Activated CD4-positive, CD25-positive, alpha-beta regulatory T cell treated with anti-CD3 and anti-CD28 coated beads, Interleukin-2, amount 50 U/mL, for 24 hours (primary cell): ENCODE measurements at places on chromosomes 1 and 21.

- ATAC-seq: no peak
Measured at GRCh38 chr1:159091180-159091560, 14.6 kb upstream of the AIM2 start.

- ATAC-seq: no peak
Measured at GRCh38 chr1:151611288-151611790, 511 bp upstream of the SNX27 start.

DNA sequence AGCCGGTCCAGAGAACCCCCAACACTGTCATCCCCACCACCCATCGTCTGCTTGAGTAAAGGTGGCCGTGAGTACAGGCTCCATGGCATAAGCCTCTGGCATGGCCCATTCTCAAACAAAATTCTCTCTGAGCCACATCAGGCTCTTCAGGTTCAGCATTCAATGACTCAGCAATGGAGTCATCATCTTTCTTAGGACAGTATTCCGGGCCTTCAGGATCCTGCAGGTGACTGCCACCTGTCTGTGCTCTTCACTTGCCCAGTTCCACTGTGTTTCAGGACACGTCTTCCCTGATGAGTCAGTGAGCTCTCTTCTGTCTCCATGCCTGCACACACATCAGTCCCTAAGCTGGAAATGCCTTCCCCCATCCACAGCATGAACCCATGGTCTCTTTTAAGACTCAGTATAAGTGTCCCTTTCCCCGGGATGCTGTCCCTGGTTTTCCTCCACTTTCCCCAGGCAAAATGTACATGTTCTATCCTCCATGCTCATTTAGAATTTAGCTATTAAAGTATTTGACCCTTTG, 81.1 kb upstream of the FGGY start:
- ATAC-seq: no peak

- no peak for ATAC-seq
Measured at GRCh38 chr1:225651872-225652728, 823 bp downstream of the ENAH start.

DNA sequence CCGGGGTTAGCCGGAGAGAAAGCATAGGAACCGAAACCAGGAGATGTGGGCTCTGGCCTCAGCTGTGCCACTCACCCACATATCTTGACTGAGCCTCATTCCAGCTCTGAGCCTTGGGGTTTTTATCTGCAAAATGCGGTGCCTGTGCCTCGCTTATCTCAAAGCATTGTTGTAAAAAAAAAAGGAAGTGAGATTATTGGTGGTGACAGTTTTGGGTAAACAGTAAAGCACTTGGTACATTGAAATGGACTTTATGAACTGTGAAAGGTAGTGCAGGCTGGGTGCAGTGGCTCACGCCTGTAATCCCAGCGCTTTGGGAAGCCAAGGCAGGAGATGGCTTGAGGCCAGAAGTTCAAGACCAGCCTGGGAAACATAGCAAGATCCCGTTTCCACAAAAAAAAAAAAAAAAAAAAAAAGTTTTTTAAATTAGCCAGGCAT, 3.8 kb downstream of the PTAFR start:
- ATAC-seq: peak; percentile 21

DNA sequence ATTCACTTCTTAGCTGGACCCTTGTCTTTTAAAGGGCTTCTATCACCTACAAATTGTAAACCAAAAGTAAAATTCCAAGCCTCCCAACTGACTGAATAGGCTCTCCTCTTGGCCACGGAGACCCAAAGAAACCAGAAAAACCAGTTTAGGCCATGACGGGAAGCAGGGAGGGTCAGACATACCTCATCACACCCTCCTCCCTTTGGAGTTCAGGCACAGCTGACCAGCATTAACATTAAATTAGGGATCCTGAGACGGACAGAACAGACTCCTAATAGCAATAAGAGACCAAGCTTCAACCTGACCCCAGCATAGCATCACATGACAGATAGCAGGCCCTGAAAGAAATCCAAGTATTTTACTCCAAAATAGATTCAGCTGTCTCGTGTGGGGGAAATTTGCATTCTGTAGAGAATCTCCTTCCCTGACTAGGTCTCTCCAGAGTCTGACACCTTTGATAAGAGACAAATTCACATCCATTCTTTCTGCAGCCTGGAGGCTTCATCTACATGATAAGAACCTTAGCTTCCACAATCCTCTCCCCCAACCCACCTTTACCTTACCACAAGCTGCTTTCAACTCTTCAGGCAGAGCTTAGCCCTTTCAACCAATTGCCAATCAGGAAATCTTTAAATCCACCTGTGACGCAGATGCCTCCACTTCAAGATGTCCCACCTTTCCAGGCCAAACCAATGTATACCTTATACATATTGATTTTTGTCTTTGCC, 177.1 kb upstream of the RAB4A start:
- no peak for ATAC-seq

- ATAC-seq: peak; percentile 89
Measured at GRCh38 chr1:63522891-63523728, at the start of the genes EFCAB7 and ITGB3BP. Gene EFCAB7 (plus strand): TSS chr1:63523525. CDS start chr1:63525573, 2,048 bp downstream. Gene ITGB3BP (minus strand): TSS chr1:63523225. CDS start chr1:63523133, 92 bp downstream.

GRCh38 chr1:64624218-64624713, 120.6 kb upstream of the RAVER2 start:
- peak; percentile 13 for ATAC-seq

DNA sequence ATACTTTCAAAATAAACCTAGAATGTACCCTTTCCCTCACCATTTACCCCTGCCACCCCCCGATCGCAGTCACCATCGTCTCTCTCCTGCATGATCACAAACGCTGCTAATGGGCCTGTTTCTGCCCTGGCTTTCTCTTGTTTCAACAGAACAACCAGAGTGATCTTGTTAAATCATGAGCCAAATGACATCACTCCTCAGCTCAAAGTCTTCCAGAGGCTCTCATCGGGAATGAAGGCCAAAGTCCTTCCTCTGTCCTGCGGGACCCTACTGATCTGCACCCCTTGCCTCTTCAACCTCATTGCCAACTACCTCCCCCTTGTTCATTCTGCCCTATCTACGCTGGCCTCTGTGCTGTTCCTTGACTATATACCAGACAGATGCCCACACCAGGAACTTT, 39.4 kb upstream of the PTGFRN start:
- no peak for ATAC-seq

- ATAC-seq: no peak
Measured at GRCh38 chr1:3711780-3712451, 40.3 kb upstream of the CCDC27 start.

GRCh38 chr21:17758683-17759082, 60.5 kb downstream of the C21orf91 start:
- no peak for ATAC-seq

DNA sequence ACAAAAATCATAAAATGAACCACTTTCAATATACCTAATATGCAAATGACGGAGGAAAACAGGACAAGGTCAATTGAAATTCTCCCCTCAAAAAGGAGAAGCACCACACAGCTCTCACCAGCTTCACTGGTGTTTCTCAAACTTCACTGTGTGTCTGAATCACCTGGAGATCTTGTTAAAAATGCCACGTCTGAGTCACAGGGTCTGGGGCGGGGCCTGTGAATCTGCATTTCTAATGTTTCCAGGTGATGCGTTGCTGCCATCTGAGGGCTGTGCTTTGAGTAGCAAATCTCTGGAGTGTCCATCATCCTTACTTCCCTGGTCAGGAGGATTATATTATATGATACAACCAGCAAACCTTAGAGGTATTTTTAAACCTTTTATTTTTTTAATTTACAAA, 9.0 kb downstream of the CLDN19 start:
- peak; percentile 70 for ATAC-seq

DNA sequence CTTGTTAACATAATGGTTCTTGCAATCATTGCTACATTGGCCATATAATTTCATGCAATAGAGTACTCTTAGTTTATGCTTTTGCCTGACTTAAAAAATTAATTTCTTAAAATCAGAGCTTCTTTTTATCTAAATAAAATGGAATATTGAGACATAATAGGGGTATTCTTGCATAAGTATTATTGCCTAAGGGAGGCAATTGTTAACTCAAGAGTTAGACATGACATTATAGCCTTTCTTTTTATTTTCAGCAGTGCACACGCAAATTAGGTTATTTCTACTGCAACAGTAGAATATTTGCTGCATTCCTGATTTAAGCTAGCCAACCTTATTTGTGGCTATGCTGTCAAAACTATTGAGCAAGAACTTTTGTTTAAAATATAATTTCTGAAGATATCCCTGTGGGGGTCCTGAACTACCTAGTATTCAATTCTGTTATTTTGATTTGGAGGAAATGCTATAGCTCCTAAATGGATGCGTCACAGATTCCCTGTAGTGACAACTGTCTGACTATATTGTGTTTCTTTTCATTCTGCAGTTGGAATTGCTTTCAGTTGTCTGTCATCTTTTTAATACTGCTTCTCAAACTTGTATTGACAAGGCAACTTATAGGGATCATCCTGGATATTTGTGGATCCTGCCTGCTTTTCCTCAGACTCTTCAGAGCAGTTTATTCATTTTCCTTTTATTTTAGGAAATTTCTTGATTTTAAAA, 211.0 kb downstream of the PATJ start:
- ATAC-seq: no peak

- peak; percentile 60 for ATAC-seq
Measured at GRCh38 chr1:15525050-15526020, 1.3 kb upstream of the DNAJC16 start.

DNA sequence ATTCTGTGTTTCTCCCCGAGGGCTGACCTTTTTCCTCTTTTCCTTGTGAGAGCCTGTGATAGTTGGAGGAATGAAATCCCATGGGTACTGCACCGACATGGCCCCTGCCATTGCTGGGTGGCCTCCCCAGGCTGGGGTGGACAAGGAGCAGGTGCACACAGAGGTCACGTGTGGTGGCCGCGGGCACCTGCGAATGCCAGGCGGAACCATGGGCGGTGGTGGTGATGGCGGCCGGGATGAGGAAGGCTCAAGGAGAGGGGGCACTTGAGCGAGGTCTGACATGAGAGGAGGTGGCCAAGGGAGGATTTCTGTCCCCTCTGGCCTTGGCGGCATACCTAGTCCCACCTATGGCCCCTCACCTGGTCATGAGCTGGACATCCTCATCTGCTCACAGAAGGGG, 69.6 kb downstream of the AJAP1 start:
- no peak for ATAC-seq

DNA sequence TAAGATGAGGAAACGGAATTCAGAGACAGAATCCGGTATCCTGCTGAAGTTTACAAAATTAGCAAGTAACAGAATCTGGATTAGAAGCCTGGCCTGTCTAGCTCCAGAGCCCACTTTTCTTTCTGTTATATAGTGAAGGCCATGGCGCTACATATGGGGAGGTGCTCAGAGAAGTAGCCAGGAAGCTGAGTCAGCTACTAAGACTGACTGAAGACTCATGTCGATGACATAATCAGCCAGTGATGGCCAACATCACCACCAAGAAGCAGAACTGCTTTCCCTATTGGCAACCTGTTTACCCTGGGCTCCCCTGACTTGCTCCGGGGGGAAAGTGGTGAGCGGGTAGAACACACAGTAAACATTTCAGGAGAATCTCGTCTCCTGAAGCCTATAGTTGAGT, 18.8 kb downstream of the LRRC52 start:
- ATAC-seq: no peak

- ATAC-seq: no peak
Measured at GRCh38 chr1:59028048-59028447, 244.2 kb upstream of the JUN start.

- peak; percentile 30 for ATAC-seq
Measured at GRCh38 chr1:84505493-84506001, 639 bp upstream of the SPATA1 start.

DNA sequence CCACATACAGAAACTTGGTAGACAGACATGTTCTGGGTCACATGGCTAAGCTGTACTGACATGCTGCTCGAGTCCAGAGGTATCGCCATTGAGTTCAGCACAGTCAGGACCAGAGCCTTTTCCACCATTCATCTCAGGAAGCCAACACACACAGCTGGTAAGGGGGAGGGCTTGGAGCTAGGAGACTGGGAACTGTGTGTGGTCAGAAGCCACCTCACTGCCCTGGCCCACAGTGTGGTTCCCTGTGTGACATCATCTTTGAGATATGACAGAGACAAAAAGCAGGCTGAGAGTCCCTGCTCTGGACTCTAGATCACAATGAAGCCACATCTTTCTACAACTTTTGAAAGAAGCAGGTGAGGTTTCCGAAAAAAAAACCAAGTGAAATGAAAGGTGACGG, 107.2 kb downstream of the SIM2 start:
- no peak for ATAC-seq

GRCh38 chr1:162704673-162705424, 72.6 kb downstream of the DDR2 start:
- no peak for ATAC-seq

- no peak for ATAC-seq
Measured at GRCh38 chr1:87588495-87588894, 259.8 kb downstream of the LMO4 start.

- ATAC-seq: peak; percentile 56
Measured at GRCh38 chr1:86753700-86754099, 49.3 kb downstream of the SH3GLB1 start.

DNA sequence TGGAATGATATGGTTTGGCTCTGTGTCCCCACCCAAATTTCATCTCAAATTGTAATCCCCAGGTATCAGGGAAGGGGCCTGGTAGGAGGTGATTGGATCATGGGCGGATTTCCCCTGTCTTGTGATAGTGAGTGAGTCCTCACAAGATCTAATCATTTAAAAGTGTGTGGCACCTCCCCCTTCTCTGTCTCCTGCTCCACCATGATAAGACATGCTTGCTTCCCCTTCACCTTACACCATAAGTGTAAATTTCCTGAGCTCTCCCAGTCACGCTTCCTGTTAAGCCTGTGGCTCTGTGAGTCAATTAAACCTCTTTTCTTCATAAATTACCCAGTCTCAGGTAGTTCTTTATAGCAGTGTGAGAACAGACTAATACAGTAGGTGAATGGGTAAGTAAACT, 109.3 kb downstream of the DMRTB1 start:
- no peak for ATAC-seq

- ATAC-seq: no peak
Measured at GRCh38 chr1:47478090-47478489, 40.2 kb downstream of the FOXD2 start.

GRCh38 chr1:17052641-17053040, 1.2 kb downstream of the SDHB start:
- ATAC-seq: no peak

- no peak for ATAC-seq
Measured at GRCh38 chr1:42742141-42742540, 2.1 kb upstream of the CLDN19 start.

GRCh38 chr1:38082769-38083263, 36.2 kb upstream of the POU3F1 start:
- ATAC-seq: no peak

GRCh38 chr1:198660341-198661261, 21.8 kb downstream of the PTPRC start:
- ATAC-seq: peak; percentile 10

GRCh38 chr1:207470927-207471326, 16.8 kb downstream of the CR2 start:
- ATAC-seq: no peak

DNA sequence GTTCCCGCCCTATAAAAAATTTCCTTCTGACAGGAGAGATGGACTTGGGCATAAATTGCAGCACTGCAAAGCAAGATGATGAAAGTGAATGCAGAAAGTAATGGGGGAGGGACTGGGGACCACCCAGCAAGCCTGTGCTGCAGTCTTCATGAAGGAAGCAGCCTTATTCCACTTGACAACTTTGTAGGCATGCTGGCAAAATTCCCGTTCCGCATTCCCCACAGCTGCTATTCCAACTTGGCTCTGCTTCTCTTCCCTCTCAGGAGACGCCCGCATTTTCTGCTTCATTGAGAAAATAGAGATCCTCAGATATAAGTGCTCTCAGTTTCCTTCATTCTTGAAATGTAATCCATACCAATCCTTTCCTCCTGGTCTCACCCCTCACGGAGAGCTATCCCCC, 2.4 kb downstream of the HMGB4 start:
- ATAC-seq: no peak
